ENCODE measurements at places on chromosomes 11 and 22. TPM values are rescaled to one million over a fixed set of nuclear protein-coding genes. Genes with fewer than 3 reads are reported as not detected.
A peak's percentile ranks its signal among the peaks of the same experiment; 100 is the strongest.

The VPS11 gene
- total RNA-seq: 35.4 TPM

The KCTD14 gene
- 1.6 TPM for total RNA-seq

The FADS2 gene
- 976 TPM for total RNA-seq

The ROBO3 gene
- 17.8 TPM for total RNA-seq

The BTBD18 gene
- total RNA-seq: not detected

The MISFA gene
- total RNA-seq: 4.4 TPM

The LSP1 gene
- total RNA-seq: not detected

The EFCAB6 gene
- total RNA-seq: 2.3 TPM

The CCDC87 gene
- total RNA-seq: 0.93 TPM

The YWHAH gene
- 162 TPM for total RNA-seq

The OR8G5 gene
- not detected for total RNA-seq

- H3K27me3 ChIP-seq: no peaks in the 10 kb centered on the region
- DNase-seq: no peak
- no peaks in the 10 kb centered on the region for H3K36me3 ChIP-seq
- peak overlapping the region; percentile 18 for H3K4me3 ChIP-seq
- peak overlapping the region; percentile 36 for H3K27ac ChIP-seq
Measured at GRCh38 chr11:21659961-21660360, 532.9 kb upstream of the ANO5 start.

DNA sequence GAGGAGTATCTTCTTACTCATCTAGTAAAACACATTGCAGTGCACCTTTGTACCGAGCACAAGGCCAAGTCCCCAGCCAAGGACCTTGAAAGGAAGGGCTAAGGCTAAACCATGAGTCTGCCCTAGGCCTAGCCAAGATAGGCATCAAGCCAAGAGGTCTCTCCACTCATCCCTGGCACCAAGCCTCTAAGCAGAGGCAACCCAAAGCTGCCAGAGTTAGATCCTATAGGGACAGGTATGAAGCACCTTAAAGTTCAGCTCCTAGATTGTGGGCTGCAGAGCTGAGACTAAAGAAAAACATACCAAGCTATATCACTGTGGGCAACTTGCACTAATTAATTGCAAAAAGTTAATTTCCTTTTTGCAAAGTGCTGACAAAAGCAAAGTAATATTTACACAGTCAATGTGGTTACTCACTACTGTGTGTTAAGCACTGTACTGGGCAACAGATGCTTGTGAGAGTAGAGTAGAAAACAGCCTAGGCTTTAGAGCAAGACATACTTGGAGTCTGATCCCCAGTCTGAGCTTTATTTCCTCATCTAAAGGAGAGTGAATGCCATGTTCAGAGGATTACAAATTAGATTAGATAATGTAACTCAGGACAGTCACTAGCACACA, 7.2 kb downstream of the COA4 start:
- H3K4me1 ChIP-seq: no peaks in the 10 kb centered on the region
- H3K4me3 ChIP-seq: no peak overlapping the region
- no peak for DNase-seq
- H3K36me3 ChIP-seq: peaks cover 9% of the 10 kb centered on the region
- peak overlapping the region; percentile 54 for H3K27ac ChIP-seq

GRCh38 chr11:132621976-132622580, 910.2 kb downstream of the OPCML start:
- no peak for DNase-seq
- H3K4me1 ChIP-seq: peaks cover 30% of the 10 kb centered on the region
- H3K36me3 ChIP-seq: no peaks in the 10 kb centered on the region
- H3K27me3 ChIP-seq: no peaks in the 10 kb centered on the region
- H3K27ac ChIP-seq: peak overlapping the region; percentile 9

DNA sequence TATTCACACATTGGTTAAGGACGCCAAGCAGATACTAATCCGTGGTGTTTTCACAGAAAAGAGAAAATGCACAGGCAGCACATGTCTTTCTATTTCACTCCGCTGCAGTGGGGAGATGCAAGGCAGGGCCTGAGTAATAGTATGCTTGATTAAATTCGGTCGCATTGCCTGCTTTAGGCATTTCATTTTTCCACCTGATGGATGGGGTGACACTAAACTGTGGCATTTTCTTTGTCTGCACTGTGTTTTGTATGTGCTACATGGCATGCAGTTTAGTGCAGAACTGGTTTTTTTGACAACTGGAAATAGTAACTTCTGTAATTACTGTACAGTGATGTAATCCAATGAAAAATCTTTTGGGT, 94.9 kb downstream of the SLC17A6 start:
- no peak for DNase-seq
- H3K36me3 ChIP-seq: no peaks in the 10 kb centered on the region
- H3K4me3 ChIP-seq: no peak overlapping the region
- H3K4me1 ChIP-seq: peaks cover 22% of the 10 kb centered on the region
- no peak overlapping the region for H3K27ac ChIP-seq

- no peaks in the 10 kb centered on the region for H3K27me3 ChIP-seq
- no peaks in the 10 kb centered on the region for H3K36me3 ChIP-seq
- no peak overlapping the region for H3K4me3 ChIP-seq
- DNase-seq: no peak
Measured at GRCh38 chr11:129922674-129923073, 27.3 kb upstream of the NFRKB start.

DNA sequence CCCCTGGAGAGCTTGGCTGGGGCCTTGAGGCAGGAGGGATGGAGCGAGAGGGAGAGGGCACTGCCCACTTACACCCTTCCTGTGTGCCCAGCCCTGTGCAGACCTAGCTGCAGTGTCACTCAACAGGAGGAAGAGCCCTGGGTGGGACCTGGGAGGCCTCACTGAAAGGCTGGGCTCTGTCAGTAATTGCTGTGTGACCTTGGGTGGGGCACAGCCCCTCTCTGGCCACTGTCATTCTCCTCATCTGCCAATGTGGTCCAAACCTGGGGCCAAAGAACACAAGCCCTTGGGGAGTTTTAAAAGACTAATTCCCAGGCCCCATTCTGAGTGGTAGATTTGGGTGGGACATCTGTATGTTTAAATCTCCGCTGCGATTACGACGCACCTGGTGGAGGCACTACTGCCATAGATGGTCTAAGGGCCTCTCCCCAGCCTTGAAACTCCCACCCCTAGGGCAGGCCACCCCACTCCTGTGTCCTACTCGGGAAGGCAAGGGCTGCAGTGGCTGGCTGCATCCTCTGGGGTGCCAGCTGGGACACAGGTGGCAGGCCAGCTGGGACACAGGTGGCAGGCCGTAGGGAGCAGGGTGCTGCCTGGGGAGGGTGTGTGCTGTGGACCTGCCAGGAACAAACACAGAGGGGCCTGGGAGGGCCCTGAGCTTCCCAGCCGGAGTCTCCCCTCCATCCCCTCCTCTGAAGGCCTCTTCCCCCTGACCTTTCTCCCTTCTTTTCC, 12.3 kb upstream of the SOX10 start:
- H3K4me3 ChIP-seq: peak overlapping the region; percentile 44
- no peaks in the 10 kb centered on the region for H3K36me3 ChIP-seq
- H3K4me1 ChIP-seq: peaks cover 62% of the 10 kb centered on the region
- H3K27ac ChIP-seq: peak overlapping the region; percentile 82

DNA sequence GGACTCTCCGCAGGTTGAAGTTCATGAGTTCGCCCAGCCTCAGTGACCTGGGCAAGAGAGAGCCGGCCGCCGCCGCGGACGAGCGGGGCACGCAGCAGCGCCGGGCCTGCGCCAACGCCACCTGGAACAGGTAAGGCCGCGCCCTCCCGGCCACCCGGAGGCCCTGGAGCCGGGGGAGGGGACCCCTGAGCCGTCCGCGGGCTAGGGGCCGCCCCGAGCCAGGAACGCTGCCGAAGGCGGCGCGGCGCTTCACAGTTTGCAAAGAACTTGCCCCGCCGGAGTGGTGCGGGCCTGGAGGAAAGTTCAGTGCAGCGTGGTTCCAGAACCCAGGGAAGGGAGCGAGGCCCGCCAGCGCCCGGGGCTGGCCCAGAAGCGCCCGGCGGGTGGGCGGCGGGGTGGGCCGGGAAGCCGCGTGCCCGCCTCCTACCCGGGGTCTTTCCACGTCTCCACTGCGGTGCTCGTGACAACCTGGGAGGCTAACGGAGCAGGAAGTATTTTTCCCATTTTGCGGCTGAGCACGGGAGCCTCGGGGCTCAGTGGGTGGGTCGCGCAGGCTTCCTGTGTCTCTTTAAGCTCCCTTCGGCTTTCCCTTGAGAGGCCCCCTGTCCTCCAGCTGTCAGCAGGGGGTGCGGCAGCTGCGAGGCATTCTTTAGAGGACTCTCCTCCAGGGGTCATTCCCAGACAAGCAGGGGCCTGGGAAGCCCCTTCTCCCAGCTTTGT, 635 bp downstream of the PRR5 start:
- H3K27ac ChIP-seq: no peak overlapping the region
- peaks cover 33% of the 10 kb centered on the region for H3K4me1 ChIP-seq
- H3K4me3 ChIP-seq: peak overlapping the region; percentile 89
- peaks cover 14% of the 10 kb centered on the region for H3K27me3 ChIP-seq

- no peaks in the 10 kb centered on the region for H3K4me1 ChIP-seq
- no peak overlapping the region for H3K27ac ChIP-seq
- H3K4me3 ChIP-seq: no peak overlapping the region
- peaks cover 8% of the 10 kb centered on the region for H3K27me3 ChIP-seq
- DNase-seq: no peak
Measured at GRCh38 chr22:42758931-42759629, 38.4 kb upstream of the A4GALT start.

GRCh38 chr11:129694538-129694937, 121.1 kb upstream of the TMEM45B start:
- no peak overlapping the region for H3K27ac ChIP-seq
- H3K4me3 ChIP-seq: peak overlapping the region; percentile 16
- DNase-seq: no peak
- peaks cover 7% of the 10 kb centered on the region for H3K4me1 ChIP-seq

- H3K36me3 ChIP-seq: peaks cover 6% of the 10 kb centered on the region
- no peaks in the 10 kb centered on the region for H3K4me1 ChIP-seq
- no peak overlapping the region for H3K4me3 ChIP-seq
- H3K27me3 ChIP-seq: no peaks in the 10 kb centered on the region
- DNase-seq: no peak
Measured at GRCh38 chr11:59660621-59661020, 8.2 kb downstream of the PATL1 start.

GRCh38 chr22:22798716-22799115, 88.9 kb upstream of the IGLL5 start:
- peaks cover 81% of the 10 kb centered on the region for H3K27me3 ChIP-seq
- DNase-seq: no peak
- no peak overlapping the region for H3K27ac ChIP-seq
- H3K36me3 ChIP-seq: no peaks in the 10 kb centered on the region

- H3K27me3 ChIP-seq: no peaks in the 10 kb centered on the region
- no peak overlapping the region for H3K4me3 ChIP-seq
- no peaks in the 10 kb centered on the region for H3K36me3 ChIP-seq
- H3K27ac ChIP-seq: no peak overlapping the region
- peaks cover 16% of the 10 kb centered on the region for H3K4me1 ChIP-seq
Measured at GRCh38 chr11:4826425-4826824, 5.3 kb downstream of the OR51F2 start.

GRCh38 chr22:19526702-19527111, 2.5 kb upstream of the CLDN5 start:
- H3K4me1 ChIP-seq: peaks cover 18% of the 10 kb centered on the region
- no peak overlapping the region for H3K27ac ChIP-seq

DNA sequence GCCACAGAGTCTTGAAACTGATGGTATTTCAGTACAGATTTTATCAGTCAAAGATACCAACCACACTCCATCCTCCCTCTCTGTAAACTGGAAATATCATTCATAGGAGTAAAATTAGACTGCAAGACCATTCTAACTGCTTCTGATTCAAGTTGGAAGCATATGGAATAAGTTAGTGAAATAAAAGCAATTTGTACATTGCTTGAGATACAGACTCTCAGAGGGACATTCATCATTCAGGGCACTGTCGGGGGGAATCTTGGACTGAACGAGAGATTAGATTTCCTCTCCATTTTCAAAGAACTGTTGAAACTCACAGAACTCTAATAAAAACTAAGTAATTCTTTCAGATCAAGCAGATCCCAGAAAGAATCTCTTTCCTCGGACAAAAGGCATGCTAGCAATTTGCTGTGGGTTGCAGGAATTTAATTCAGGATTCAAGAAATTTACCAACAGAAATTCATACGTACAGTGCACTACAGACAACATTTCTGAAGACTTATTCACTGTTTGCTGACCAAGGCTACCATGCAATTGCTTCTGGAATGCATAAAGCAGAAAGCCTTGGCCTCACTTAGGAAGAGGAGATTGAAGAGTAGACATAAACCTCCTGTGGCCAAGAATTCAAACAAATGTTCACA, 34.1 kb downstream of the PAMR1 start:
- peaks cover 19% of the 10 kb centered on the region for H3K27me3 ChIP-seq
- H3K4me3 ChIP-seq: no peak overlapping the region
- no peaks in the 10 kb centered on the region for H3K36me3 ChIP-seq
- H3K27ac ChIP-seq: no peak overlapping the region
- no peaks in the 10 kb centered on the region for H3K4me1 ChIP-seq
- DNase-seq: no peak

- no peak for DNase-seq
Measured at GRCh38 chr22:47168900-47169800, 406.7 kb downstream of the TBC1D22A start.

DNA sequence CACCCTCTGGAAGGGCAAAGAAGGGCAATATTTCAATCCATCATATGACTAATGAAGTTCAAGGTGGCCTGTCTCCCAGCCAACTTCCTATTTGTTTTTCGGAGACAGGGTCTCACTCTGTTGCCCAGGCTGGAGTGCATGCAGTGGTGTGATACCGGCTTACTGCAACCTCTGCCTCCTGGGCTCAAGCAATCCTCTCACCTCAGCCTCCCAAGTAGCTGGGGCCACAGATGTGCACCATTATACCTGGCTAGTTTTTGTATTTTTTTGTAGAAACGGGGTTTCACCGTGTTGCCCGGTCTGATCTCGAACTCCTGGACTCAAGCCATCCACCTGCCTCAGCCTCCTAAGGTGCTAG, 13.4 kb downstream of the ABTB2 start:
- H3K27ac ChIP-seq: no peak overlapping the region
- H3K4me3 ChIP-seq: no peak overlapping the region
- DNase-seq: no peak
- peaks cover 49% of the 10 kb centered on the region for H3K4me1 ChIP-seq

DNA sequence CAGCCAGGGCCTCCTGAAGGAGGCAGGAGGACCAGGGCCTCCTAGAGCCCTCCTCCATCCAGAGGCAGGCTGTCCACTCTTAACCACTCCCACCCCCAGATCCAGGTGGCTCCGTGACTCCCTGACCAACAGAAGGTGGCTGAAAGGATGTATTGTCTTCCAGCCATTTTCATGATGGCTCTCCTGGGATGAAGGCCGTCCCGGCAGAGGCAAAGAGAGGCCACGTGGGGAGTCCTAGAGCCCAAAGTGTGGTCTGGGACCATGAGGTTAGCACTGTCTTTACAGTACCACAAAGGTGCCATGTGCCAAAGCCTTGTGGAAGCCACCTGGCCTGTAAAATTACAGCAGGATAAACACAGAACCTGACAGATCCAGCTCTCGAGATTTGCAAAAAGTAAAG, 42.3 kb downstream of the DUSP8 start:
- H3K4me1 ChIP-seq: no peaks in the 10 kb centered on the region
- no peaks in the 10 kb centered on the region for H3K27me3 ChIP-seq
- H3K27ac ChIP-seq: no peak overlapping the region
- H3K36me3 ChIP-seq: no peaks in the 10 kb centered on the region
- no peak overlapping the region for H3K4me3 ChIP-seq
- DNase-seq: no peak

- no peak overlapping the region for H3K4me3 ChIP-seq
- H3K27ac ChIP-seq: no peak overlapping the region
Measured at GRCh38 chr11:125504580-125504979, 8.5 kb upstream of the FEZ1 start.

- no peak overlapping the region for H3K4me3 ChIP-seq
- no peak overlapping the region for H3K27ac ChIP-seq
- no peaks in the 10 kb centered on the region for H3K4me1 ChIP-seq
- no peaks in the 10 kb centered on the region for H3K27me3 ChIP-seq
Measured at GRCh38 chr11:88631497-88631896, 294.0 kb upstream of the CTSC start.

GRCh38 chr11:114892381-114893197, 214.3 kb downstream of the NXPE2 start:
- DNase-seq: peak; percentile 14
- no peaks in the 10 kb centered on the region for H3K36me3 ChIP-seq
- H3K4me3 ChIP-seq: no peak overlapping the region
- H3K27ac ChIP-seq: no peak overlapping the region
- peaks cover 4% of the 10 kb centered on the region for H3K4me1 ChIP-seq
